ENCODE measurements at places on chromosomes 3 and 15. TPM values are rescaled to one million over a fixed set of nuclear protein-coding genes. Genes with fewer than 3 reads are reported as not detected.

TEX9 gene
- total RNA-seq = 5.0 TPM

- no peak for DNase-seq
Observed at GRCh38 chr3:12288182-12289129, at the start of gene PPARG. Gene PPARG (plus strand): TSS chr3:12289070. CDS start chr3:12379712, 90,642 bp downstream.

DNA sequence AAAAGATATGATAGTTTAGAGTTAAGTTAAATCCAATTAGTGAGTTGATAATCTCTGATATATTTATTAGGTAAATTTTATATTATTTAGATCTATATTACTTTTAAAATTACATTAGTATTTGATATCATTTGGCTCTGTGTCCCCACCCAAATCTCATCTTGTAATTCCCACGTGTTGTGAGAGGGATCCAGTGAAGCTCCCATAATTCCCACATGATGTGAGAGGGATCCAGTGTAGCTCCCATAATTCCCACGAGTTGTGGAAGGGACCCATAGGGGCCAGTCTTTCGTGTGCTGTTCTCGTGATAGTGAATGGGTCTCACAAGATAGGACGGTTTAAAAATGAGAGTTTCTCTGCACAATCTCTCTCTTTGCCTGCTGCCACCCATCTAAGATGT lies 1183.6 kb downstream of the NSUN3 start:
- DNase-seq = no peak

FOXL2 gene
- total RNA-seq = not detected

- DNase-seq = no peak
Observed at GRCh38 chr3:139934613-139935015, 371 bp upstream of the CLSTN2 start.

SHC4 gene
- 1.2 TPM for total RNA-seq

GRCh38 chr15:40282147-40282868 lies 556 bp downstream of the ANKRD63 start:
- no peak for DNase-seq

DNA sequence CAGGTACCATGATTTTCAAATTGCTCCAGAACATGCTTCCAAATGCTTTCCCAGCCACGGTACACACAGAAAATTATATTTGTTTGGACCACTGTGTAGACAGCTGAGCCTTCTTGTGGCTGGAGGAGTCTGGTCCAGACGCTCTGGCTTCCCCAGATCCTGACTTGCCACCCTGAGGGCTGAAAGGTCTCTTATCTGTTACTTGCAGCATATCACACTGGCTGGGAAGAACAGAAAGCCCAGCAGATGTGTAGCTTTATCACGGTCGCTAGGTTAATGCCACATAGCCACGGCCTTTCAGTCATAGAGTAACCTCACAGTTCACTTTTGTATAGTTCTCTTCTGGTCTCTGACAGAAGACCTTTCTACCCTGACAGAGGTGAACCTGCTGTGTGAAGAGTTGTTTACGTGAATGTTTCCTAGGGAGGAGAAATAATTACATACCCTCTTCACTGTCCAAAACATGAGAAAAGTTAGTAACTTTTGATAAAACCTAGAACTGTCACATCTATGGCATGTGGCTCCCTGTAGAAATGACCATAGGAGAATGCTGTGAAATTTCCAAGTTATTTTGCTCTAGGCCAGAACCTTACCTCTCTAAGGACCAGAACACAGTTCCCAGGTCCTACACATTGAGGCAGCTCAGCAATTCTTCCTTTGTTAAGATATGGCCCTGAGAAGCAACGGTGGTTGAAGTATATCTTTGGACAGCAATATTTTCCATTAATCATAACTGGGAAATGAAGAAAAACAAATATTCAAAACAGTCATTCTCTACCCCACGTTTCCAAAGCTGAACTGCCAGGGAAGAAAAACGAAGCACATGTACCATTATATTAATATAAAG lies 15.8 kb upstream of the STIMATE start:
- no peak for DNase-seq

DNA sequence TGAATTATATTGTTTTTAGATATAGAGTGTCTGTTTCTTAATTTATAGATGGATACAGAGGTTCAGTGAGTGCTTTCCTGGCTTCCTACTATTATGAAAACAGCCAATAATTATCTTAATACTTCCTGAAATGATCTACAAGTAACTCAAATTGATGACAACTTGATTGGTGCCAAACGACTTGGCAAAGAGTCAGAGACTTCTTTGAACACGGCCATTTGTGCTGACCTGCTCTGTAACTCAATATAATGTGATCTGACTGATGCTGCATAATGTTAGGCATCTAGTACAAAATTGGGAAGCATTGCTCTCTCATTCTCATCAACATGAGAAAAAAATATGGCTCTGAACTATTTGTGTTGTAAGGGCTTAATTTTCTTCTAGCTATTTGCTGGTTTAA lies 193.9 kb downstream of the DIPK2A start:
- no peak for DNase-seq

GRCh38 chr3:10223676-10224639 lies 24.3 kb upstream of the TATDN2 start:
- DNase-seq = no peak

DNA sequence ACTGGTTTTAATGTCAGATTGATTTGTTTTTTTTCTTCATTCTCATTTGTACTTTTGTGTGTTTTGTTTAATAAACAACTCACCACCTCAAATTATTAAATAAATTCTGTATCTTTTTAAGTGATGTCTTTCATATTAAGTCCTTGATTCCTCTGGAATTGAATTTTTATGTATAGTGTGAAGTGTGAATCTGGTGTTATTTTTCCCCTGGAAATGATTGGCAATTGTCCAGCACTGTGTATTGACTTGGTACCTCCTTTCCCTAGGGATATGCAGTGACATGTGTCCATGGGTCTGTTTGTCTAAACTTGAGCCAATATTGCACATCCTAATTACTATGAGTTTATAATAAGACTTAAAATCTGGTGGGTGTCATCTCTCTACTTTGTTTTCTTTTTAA lies 2.1 kb downstream of the RNU5B-1 start:
- DNase-seq = no peak

GRCh38 chr3:134229038-134229437 lies 21.6 kb downstream of the RYK start:
- DNase-seq = no peak

DNA sequence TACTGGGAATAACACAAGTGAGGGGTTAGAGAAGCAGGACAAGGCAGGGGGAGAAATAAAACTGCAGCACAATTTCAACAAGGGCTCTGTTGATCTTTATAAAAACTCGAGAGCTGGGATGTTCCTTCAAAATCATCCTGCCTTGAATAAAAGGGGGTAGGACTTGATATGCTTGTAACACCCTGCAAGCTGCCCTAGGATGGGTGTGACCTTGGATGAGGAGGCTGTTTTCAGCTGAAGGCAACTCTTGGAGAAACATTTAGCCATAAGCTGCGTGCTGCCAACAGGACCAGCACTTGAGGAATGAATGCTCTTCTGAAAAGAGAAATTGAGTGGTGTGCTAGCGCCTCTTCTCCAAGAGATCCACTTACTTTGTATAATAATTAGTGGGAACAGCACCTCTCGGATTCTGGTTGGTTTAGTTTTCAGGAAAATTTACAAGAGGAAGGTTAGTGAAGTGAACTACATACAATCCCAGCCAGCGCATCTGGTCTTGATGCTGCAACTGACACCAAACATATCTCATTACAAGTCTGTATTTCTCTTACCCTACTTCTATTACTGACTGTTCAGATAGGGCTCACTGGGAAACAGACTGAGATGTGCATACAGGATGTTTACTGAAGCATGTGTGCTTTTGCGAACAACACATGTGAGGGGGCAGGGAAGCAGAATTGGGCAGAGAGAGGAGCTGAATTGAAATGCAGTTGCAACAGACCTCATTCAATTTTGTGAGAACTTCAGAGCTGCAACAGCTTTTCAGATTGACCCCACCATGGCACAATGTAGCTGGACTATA lies 643.0 kb upstream of the GOLIM4 start:
- no peak for DNase-seq

- no peak for DNase-seq
Observed at GRCh38 chr3:37763309-37763708, 98.4 kb upstream of the CTDSPL start.

DNA sequence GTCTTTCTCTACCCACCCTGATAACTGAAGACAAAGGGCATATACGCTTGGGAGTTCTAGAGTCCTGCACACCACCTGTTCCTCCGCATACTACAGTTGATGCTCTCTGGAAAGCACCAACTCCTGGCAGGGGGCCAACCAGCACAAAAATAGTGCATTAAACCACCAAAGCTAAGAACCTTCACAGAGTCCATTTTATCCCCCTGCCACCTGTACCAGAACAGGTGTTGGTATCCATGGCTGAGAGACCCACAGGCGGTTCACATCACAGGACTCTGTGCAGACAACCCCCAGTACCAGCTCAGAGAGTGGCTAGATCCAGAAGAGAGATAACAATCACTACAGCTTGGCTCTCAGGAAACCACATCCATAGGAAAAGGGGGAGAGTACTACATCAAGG lies 114.4 kb upstream of the POU1F1 start:
- no peak for DNase-seq

DNA sequence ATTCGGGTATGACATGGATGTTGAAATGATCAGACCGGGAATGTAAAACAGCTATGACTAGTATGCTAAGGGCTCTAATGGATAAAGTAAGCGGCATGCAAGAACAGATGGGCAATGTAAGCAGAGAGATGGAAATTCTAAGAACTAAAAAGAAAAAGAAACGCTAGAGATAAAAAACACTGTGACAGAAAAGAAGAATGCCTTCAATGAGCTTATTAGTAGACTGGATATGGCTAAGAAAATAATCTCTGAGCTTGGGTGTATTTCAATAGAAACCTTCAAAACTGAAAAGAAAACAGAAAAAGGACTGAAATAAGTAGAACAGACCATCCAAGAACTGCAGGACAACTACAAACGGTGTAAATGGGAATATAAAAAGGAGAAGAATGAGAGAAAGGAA lies 101.2 kb downstream of the HES1 start:
- DNase-seq = no peak

A4GNT gene
- not detected for total RNA-seq

GRCh38 chr15:26807517-26808427 lies 34.9 kb upstream of the GABRB3 start:
- DNase-seq = no peak

- no peak for DNase-seq
Observed at GRCh38 chr3:99400352-99400751, 238.0 kb upstream of the COL8A1 start.

DNA sequence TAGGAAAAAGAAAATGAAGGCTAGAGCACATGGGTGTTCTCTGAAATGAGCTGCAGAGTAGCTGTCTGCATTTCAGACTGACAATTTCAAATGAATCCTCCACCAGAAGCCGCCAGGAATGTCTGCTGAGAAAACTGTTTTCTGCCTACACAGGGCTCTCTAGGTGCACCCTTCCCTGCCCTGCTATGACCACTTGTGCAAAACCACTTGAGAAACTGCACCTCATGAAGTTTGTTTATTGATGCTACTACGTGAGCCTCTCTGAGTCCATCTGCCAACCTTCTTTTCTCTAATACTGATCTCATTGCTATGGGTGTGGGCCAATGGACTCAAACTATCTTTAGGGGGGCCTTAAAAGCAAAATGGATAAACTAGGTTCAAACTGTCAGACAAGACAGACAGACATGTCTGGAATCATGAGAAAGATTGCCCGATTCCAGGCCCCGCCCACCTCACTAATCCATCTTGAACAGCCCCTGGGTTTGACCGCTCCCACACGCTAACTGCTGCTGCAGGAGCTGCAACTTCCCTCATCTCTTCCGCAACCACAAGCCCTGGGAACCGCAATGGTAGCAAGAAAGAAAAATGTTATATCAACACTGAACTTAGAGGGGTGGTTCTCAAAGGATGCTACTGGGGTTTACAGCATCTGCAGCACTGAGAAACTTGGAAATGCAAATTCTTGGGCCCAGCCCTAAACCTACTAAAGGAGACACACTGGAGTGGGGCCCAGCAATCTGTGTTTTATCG lies 9.0 kb upstream of the CD47 start:
- no peak for DNase-seq

DNA sequence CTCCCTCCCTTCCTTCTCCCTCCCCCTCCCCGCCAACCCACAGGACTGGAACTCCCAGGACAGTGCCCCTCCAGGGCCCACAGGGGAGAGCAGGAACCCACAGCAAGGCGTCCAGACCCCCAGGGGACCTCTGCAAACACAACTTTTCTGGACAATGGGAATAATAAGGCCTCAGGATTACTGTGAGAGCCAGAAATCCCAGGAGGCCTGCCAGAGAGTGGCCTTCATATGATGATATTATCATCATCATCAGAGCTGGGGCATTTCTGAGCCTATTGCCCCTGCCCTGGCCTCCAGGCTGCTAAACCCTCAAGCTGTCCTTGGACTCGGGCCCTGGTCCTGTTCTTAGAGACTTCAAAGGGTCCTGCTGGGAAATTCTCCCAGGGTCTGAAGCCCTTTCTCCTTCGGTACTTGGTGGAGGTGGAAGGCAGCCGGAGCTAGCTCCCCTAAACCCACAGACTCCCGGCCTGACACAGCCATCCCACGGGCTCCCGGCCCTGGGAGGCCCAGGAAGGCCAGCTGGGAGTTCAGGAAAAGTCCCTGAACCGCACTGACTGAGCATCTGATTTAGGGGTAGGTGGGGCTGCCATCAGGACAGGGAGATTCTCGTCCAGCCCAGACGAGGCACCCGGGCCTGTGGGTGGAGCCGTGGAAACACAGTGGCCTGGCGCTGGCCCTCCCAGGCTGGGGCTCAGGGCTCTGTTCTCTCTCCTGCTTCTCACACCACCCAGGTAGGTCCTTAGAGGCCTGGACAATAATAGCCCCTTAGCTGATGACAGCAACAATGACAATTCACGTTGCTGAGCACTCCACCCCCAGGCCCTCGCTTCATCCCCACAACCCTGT lies 4.9 kb downstream of the CALML4 start:
- DNase-seq = no peak

PARP15 gene
- total RNA-seq = 4.1 TPM

DNA sequence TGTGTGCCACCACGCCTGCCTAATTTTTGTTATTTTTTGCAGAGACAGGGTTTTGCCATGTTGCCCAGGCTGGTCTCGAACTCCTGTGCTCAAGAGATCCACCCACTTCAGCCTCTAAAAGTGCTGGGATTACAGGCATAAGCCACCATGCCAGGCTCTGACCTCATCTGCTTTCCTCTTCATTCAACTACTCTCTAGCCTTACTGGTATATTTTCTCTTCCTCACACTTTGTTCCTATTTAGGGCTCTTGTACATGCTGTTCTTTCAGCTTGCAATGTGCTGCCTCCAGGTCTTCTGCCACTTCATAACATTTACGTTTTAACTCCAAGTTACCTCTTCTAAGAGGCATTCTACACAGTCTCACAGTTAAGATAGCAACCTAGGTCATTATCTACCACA lies 34.9 kb downstream of the PIK3CB start:
- DNase-seq = no peak

- DNase-seq = no peak
Observed at GRCh38 chr3:190581041-190581541, 67.2 kb downstream of the IL1RAP start.

GOLGA8T gene
- total RNA-seq = 1.2 TPM

- no peak for DNase-seq
Observed at GRCh38 chr3:143529798-143530197, 318.5 kb downstream of the SLC9A9 start.

DNA sequence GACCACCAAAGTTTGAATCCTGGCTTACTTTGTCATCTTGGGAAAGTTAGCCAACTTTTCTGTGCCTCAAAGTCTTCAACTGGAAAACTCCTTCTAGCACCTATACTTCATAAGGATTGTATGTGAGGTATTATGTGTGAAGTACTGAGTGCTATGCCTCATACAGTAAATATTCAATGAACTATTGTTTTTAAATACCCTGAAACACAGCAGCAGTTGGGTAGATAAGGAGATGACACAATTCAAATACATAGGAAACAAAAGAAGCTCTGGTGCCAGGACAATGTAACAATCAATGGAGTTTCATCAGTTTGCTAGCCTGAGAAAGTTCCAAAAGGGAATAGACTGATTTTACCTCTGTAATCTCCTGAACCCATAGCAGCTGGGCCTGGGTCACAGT lies 43.3 kb downstream of the TUBGCP4 start:
- no peak for DNase-seq

TMCO5A gene
- total RNA-seq = not detected

Measured in omental fat pad (tissue), 4 donors.